Stimulated activated CD4-positive, alpha-beta T cell treated with anti-CD3 and anti-CD28 coated beads, Interleukin-4, amount 100 ng/mL, for 24 hours (primary cell): ENCODE measurements at places on chromosomes 7 and 10.
A peak's percentile ranks its signal among the peaks of the same experiment; 100 is the strongest.

GRCh38 chr7:112097524-112097923 lies 108.7 kb downstream of the DOCK4 start:
- no peak for DNase-seq

DNA sequence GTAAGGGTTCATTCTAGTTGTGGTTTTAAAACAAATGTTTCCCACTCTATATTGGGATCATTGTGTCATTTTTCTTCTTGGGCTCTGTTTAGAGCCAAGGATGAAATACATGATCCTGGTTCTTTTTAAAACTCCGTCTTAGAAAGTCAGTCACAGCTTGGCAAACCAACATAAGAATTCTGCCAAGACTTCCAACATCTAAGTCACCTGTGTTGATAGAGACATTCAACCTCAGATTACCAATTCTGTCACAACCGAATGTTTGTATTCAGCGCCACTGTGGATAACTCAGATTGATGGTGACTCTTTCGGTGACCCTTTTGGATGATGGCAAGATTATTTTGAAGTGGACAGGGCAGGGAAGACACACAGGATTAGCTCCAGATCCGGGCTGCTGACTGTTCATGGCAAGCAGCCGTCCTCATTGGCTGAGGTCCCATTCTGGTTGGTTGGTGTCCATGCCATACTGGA lies 255.4 kb downstream of the ARHGAP21 start:
- DNase-seq = no peak

DNA sequence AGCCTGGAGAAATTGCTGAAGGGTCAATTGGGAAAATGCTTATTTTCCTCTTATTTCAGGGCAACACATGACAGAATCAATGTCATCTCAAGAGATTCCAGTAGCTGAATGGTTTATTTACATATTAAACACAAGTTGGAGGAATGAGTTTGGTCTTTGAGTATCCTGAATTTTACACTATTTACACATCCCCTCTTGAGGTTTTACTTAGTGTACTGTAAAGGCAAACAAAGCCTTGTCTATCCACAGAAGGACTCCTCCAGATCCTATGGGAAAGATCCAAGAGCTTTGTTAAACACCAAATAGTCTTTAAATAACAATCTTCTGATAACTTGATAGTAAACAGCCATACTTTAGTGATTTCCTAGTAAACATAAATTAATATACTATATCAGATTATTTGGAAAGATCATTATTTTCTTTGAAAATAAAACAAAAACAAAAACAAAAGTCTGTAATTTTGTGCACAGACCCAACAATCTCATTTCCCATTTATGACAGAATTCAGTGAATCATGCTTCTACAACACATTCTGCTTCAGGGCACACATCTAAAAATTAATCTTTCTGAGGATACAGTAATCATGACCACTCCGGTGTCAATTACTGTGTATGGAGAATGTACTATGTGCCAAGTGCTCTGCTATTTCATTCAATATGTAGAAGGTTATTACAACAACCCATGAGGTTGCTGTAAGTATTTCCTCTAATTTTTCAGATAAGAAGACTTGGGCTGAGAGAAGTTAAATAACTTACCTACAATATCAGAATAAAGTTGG lies 575.0 kb upstream of the LRRTM3 start:
- DNase-seq = no peak

DNA sequence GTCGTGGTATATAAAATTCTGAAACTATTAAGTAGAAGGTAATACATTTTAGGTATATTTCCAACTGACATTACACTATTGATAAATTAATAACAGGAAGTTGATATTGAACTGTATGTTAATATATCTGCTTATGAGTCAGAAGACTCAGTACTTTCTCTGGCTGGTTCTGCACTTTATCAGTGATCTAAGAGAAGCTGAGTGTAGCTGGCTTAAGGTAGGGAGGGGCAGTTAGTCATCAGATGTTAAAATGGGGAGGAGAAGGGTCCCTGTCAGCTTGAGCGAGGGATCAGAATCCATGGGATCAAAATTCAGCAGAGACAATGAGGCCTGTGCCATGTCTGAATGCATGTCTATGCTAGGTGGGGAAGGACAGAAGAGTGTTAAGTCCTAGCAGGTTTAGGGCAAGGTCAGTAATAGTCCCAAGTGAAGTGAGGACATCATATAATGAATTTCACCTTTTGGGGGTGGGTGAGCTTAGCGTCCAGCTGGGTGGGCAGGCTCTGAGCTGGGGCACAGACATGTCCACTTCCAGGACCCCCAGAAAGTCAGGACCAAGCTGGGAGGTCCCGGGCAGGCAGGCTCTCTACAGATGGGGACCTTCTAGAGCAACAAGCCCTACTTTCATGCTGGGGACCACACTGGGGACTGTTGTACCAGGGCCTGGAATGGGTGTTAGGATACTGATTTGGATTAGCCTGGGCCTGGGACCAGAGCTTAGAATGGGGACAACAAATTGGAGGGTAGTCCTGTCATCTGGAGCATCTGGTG lies 82.9 kb downstream of the WDFY4 start:
- DNase-seq = no peak

- DNase-seq = no peak
Measured at GRCh38 chr7:159296093-159296681, 151.5 kb upstream of the VIPR2 start.

GRCh38 chr7:28272461-28272877 lies 91.9 kb upstream of the JAZF1 start:
- DNase-seq = peak; percentile 42

- DNase-seq = no peak
Measured at GRCh38 chr7:106329971-106330733, 45.4 kb upstream of the NAMPT start.
